ENCODE measurements at places on chromosomes 4 and X.

DNA sequence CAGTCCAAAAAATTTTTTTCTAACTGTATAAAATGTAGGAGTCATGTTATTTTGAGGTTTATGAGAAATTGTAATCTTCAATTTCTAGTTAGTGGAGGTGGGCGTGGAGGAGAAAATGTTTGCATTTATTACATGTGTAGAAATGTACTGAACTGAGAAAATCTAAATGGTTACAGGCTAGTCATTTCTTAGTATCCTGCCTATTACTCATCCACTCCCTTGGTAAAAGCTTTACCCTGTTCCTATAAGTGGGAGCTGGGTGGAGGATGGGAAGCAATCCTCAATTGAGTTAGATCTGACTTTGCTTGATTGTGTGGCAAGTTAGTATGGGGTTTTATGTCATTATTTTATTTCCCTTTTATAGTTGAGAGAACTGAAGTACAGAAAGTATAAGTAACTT is 73.8 kb downstream of the POLA1 start:
- no peak overlapping the region for H3K4me3 ChIP-seq
- H3K36me3 ChIP-seq = no peaks in the 10 kb centered on the region
- H3K27me3 ChIP-seq = no peaks in the 10 kb centered on the region
- DNase-seq = no peak
- H3K4me1 ChIP-seq = no peaks in the 10 kb centered on the region
- no peak overlapping the region for H3K27ac ChIP-seq

GRCh38 chr4:27843776-27844175 is 983.1 kb downstream of the STIM2 start:
- no peaks in the 10 kb centered on the region for H3K27me3 ChIP-seq
- H3K27ac ChIP-seq = no peak overlapping the region
- no peak overlapping the region for H3K4me3 ChIP-seq
- no peaks in the 10 kb centered on the region for H3K4me1 ChIP-seq
- H3K36me3 ChIP-seq = no peaks in the 10 kb centered on the region

DNA sequence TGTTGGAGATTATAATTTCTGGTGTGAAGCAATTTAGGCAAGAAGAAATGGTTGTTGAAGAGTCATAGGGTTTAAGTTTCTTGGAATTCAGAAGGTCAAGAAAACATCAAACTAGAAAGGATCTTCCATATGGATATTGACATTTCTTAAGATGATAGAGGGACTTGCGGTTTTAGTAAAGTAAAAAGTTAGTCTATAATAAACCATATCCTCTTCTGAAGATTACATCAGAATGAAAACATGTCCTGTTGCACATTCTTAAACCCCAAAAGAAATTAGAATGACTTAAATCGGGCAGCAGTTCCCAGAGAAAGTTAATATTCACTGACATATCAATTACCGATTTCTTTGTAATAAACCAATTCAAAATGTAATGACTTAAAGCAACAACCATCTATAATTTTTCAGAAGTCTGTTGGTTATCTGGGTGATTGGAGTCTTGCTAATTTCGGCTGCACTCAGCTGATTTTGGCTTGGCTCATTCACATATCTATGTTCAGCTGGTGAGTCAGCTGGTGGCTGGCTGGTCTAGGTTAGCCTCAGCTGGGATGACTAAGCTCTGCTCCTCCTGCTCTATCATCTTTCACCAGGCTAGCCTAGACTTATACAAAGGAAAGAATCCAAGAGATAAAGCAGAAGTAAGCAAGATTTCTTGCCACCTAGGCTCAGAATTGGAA is 24.4 kb upstream of the DYNLT3 start:
- H3K27me3 ChIP-seq = no peaks in the 10 kb centered on the region
- DNase-seq = peak; percentile 66
- no peaks in the 10 kb centered on the region for H3K36me3 ChIP-seq
- peaks cover 3% of the 10 kb centered on the region for H3K4me1 ChIP-seq
- H3K4me3 ChIP-seq = no peak overlapping the region

GRCh38 chrX:44580466-44580865 is 37.8 kb upstream of the FUNDC1 start:
- no peaks in the 10 kb centered on the region for H3K4me1 ChIP-seq
- no peak overlapping the region for H3K27ac ChIP-seq
- no peaks in the 10 kb centered on the region for H3K27me3 ChIP-seq
- DNase-seq = no peak

- no peaks in the 10 kb centered on the region for H3K27me3 ChIP-seq
- H3K4me3 ChIP-seq = peak within 1 kb of the TSS; percentile 97
- H3K4me1 ChIP-seq = no peaks in the 10 kb centered on the region
- H3K27ac ChIP-seq = peak within 1 kb of the TSS; percentile 97
- peak; percentile 98 for DNase-seq
- peaks cover 22% of the 10 kb centered on the region for H3K36me3 ChIP-seq
Measured at GRCh38 chr4:674172-675035, at the start of the genes ATP5ME and MYL5. Gene ATP5ME, minus strand, starts transcription at chr4:674276. Its CDS starts 29 bp downstream, at chr4:674247. Gene MYL5, plus strand, starts transcription at chr4:674542. Its CDS starts 3,485 bp downstream, at chr4:678027.

- no peaks in the 10 kb centered on the region for H3K36me3 ChIP-seq
- no peaks in the 10 kb centered on the region for H3K27me3 ChIP-seq
- H3K4me1 ChIP-seq = no peaks in the 10 kb centered on the region
- DNase-seq = no peak
- no peak overlapping the region for H3K27ac ChIP-seq
- no peak overlapping the region for H3K4me3 ChIP-seq
Measured at GRCh38 chr4:25550376-25551030, 105.1 kb upstream of the SLC34A2 start.

- no peak for DNase-seq
- no peaks in the 10 kb centered on the region for H3K4me1 ChIP-seq
- no peak overlapping the region for H3K27ac ChIP-seq
- H3K4me3 ChIP-seq = no peak overlapping the region
- no peaks in the 10 kb centered on the region for H3K36me3 ChIP-seq
- peaks cover 56% of the 10 kb centered on the region for H3K27me3 ChIP-seq
Measured at GRCh38 chrX:643911-644303, 13.3 kb downstream of the SHOX start.

- no peak overlapping the region for H3K4me3 ChIP-seq
- H3K27me3 ChIP-seq = no peaks in the 10 kb centered on the region
- no peak overlapping the region for H3K27ac ChIP-seq
- no peak for DNase-seq
Measured at GRCh38 chr4:7647600-7648543, 213.1 kb upstream of the PSAPL1 start.

Measured in tibial artery (tissue), 4 donors.